ENCODE measurements at places on chromosomes 2 and 18.
A peak's percentile ranks its signal among the peaks of the same experiment; 100 is the strongest.

GRCh38 chr2:188853307-188853706, 120.9 kb upstream of the COL3A1 start:
- DNase-seq, result no peak

DNA sequence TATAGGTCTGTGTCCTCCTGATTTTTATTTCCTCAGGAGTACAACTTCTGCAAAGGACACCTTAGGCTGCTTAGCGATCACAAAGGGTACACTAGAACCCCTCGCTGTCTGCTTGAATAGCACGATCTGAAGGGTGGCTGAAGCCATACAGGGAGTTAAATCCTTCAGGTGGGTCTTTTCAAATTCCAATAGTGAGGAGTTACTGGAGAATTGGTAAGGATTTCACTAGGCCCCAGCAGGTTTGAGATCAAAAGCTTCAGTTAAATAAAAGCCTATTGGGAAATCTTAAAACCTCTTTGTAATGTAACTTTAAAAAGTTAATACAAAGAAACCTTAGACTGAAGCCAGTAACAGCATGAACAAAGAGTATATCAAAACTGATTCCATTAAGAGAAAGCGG, 613.1 kb downstream of the ZEB2 start:
- no peak for DNase-seq

DNA sequence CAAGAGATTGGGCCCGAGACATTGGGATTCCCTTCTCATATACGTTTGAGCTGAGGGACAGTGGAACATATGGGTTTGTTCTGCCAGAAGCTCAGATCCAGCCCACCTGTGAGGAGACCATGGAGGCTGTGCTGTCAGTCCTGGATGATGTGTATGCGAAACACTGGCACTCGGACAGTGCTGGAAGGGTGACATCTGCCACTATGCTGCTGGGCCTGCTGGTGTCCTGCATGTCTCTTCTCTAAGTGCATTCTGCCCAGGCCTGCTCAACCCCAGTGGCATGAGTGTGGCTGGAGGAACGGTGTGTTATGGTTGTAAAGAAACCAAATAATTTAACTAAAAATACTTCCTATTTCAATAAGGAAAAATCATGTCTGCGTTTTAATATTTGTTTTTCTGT, 29.9 kb downstream of the CPO start:
- no peak for DNase-seq

DNA sequence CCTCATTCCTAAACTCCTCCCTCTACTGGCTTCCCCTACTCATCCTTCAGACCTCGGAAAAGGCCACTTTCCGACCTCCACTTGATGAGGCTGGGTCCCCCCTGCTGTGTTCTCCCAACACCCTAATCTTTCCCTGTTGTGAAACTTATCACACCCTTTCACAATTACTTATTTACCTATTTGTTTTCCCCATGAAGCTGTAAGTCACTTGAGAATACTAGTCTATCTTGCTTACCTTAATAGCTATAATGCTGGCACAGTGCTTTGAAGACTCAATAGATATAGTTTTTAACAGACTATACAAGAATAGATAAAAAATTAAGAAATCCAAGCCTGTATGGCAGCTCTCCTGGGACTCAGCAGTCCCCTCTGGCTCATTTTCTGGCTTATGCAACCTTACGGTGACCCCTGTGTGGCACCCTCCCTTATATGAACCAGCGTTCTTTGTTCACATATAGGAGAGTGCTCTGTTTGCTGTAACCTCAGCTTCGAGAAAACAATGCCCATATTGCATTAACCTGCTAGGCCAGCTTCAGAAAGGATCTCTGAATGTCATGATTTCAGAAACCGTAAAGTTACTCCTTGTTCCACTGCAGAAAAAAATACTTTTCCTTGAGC, 220.4 kb upstream of the PKDCC start:
- no peak for DNase-seq

DNA sequence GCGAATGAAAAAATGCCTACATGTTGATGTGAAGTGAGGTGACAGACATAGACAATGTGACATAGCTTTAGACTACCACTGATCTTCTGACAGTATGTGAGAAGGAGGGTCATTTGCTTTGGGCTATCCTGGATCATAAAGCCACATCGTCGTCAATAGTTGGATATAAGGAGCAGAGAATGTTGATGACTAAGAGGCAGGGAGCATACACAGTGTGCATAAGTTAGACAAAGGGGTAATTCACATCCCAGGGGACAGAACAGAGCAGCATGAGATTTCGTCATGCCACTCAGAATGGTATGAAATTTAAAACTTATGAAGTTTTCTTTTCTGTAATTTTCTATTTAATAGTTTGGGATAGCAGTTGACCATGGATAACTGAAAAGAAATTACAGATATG, 403.2 kb downstream of the DSC3 start:
- DNase-seq, result no peak

GRCh38 chr2:43054367-43054766, 172.0 kb downstream of the ZFP36L2 start:
- DNase-seq, result no peak

- no peak for DNase-seq
Measured at GRCh38 chr2:71613403-71613952, 160.1 kb downstream of the DYSF start.

GRCh38 chr2:65991381-65992197, 443.3 kb upstream of the MEIS1 start:
- DNase-seq, result no peak

DNA sequence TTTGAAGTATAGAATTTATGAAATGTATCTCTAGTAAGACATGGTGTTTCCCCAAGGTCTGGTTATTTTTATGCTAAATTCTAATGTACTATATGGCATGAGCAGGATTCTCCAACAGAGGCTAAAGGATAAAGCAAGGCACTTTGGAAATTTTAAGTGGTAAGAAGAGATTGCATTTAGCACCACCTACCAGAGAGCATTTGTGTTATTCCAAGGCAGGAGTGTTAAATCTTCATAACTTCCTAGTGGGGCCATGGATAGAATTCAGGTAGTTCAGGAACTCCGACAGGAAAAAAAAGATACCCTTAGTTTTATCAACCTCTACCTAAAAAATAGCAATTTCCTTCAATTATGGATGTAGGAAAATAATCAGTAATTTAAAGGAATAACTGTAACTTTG, 497.4 kb upstream of the CRIM1 start:
- DNase-seq, result no peak

GRCh38 chr18:45106331-45106774, 425.7 kb downstream of the SETBP1 start:
- DNase-seq, result peak; percentile 80
